ENCODE measurements at places on chromosomes 1 and 21.

- no peak for DNase-seq
Observed at GRCh38 chr1:113675302-113675701, 84.0 kb downstream of the PHTF1 start.

DNA sequence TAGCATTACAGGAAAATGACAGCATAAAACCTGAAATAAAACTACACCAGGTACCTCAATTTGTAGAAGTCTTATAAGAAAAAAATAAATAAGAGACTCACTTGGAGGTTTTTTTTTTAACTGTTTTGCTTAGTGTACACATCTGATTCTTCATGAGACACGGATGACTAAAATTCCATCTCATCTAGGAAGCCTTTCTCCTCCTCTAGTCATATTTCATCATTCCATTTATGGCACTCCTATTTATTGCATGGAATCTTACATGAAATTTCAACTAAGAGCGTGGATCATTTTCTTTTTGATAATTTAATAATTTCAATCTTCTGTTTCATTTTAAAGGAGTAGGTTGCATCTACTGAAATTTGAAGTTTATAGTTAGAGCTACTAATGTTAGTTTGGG is 1.6 kb upstream of the PTGS2 start:
- no peak for DNase-seq

DNA sequence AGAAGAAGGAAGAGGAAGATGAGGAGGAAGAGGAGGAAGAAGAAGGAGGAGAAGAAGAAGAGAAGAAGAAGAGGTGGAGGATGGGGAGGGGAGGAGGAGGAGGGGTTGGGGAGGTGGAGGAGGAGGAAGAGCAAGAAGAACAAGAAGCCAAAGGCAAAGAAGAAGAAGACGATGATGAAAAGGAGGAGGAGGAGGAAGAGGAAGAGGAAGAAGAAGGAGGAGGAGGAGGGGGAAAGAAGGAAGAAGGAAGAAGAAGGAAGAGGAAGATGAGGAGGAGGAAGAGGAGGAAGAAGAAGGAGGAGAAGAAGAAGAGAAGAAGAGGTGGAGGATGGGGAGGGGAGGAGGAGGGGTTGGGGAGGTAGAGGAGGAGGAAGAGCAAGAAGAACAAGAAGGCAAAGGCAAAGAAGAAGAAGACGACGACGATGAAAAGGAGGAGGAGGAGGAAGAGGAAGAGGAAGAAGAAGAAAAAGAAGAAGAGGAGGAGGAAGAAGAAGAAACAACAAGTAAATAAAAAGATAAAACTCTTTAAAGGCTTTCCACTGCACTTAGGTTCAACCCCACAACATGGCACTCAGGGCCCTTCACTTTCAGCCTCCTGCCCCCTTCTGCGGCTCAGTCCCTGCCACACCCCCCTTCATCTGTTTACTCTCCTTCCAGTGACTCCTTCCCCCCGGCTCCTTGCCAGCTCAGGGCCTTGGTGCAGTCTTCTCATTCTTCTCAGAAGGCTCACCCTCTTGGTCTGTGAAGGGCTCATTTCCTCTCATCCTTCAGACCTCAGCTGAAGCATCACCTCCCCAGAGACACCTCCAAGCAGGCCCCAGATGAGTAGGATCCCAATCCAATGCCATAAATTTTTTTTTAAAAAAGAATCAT is 114.0 kb downstream of the KCNN3 start:
- no peak for DNase-seq

DNA sequence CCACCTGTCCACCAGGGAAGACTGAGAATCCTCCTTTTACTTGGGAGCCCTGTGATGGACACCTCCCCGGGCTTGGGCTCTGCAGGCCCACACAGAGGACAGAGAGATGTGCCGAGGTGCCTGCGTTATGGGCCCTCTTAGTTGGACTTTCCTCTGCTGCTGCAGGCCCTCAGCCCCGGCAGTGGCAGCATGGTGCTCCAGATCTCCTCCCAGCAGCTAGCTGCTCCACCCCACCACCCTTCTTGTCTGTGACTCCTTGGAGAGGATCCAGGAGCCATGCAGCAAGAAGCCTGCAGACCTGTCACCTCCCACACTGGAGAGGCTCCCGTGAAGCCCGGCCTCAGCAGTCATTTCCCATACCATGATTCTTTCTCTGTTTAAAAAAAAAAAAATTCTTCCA is 27.4 kb downstream of the PHGDH start:
- DNase-seq = no peak

- DNase-seq = no peak
Observed at GRCh38 chr1:220787069-220787619, 431 bp downstream of the MTARC1 start.

DNA sequence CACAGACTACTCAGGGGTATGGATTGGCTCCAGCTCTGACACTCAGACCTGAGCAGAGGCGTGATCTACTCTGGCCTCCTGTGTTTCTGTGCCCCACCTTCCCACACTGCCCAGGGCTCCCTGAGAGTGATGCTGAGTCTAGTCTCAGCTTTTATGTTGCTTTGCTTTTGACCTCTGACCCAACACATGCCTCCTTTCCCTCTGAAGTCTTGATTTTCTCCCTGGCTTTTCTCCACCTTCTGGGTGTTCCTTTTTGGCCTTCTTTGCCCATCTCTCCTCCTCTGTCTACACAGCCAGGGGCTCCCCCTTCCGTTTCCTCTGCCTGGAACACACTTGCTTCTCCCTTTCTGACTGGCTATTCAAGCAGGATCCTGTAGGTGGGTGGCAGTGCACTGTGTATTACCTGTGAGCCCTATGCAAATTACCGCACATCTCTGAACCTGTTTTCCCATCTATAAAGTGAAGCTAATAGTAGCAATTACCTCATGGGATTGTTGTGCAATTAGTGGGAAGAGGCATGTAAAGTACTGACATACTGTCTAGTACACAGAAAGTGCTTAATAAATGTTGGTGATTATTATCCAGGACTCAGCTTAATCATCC is 13.7 kb upstream of the MEX3A start:
- DNase-seq = no peak

DNA sequence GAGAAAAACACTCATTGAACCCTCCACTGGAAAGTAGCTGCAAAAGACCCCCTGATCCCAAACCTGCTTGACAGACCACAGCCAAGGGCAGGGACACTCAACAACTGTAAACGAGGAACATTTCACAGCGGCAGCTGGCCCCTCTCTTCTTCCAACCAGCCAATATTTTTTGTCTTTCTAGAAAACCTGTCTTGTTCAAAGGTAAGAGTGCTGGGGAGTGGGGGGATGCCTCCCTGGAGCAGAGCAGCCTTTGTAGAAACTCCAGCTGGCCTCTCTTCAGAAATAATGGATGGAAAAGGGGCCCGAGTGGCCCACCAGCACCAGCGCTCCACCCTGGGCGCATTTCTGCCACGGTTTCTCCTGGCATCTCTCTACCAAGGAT is 384.0 kb downstream of the RRAGC start:
- no peak for DNase-seq

- DNase-seq = no peak
Observed at GRCh38 chr1:13900583-13900982, 200.6 kb downstream of the PRDM2 start.

DNA sequence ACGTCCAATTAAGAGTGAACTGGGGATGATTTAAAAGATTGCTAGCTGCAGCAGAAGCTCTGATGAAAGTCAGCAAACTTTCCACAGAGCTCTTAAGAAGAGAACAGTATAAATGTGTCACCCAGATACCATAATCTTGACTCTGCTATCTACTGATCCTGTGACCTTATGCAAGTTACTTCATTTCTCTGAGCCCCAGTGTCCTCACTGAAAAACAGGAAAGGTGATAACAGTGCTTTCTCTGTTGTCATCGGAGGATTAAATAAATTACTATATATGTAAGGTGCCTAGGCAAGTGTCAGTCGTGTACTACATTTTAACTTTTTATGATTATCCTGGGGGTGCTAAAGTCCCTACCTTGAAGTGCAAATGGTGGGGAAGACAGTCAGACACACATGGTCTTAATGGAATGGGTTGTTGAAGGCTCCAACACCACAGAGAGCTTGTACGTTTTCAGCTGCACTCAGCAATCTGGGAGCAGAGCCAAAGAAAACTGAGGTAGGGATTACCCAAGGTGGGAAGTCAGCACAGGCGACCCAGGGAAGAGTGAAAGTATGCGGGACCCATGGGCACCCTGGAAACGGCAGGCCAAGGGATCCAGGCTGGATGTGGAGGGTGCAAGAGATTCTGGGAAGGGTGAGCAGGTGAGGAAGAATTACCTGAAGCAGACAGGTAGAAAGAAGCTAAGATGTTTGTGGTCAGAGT is 82.8 kb downstream of the DTL start:
- no peak for DNase-seq

- DNase-seq = no peak
Observed at GRCh38 chr1:246527402-246528088, 20.5 kb upstream of the SMYD3 start.

DNA sequence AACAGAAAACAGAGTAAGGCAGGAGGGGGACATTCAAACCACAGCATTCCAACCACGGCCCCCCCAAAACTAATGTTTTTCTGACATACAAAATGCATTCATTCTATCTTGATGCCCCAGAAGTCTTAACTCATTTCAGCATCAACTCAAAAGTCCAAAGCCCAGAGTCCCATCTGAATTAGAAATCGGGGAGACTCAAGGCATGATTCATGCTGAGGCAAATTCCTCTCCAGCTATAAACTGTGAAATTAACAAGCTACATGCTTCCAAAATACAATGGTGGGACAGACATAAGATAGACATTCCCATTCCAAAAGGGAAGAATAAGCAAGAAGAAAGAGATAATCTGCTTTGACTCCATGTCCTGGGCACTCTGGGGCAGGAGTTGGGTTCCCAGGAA is 73.9 kb downstream of the KCNJ15 start:
- DNase-seq = no peak

- no peak for DNase-seq
Observed at GRCh38 chr1:44539991-44540730, 134.1 kb downstream of the TMEM53 start.

DNA sequence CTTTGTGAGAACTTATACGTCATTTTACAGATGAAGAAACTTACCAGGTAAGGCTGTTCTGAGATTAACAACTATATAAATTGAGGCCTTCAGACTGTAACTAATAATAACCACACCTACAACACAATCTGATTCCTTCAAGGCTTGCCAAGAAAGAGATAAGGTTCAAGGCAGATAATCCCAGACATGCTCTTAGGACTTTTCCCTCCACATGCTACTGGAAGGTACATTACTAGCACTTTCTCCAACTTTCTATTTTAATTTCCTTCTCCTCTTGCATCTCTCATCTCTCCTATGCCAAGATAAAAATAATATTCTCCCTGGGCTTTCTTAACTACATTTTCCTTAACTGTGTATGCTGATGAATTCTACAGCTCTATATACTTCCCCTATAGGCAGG is 18.9 kb upstream of the NRAS start:
- DNase-seq = no peak

DNA sequence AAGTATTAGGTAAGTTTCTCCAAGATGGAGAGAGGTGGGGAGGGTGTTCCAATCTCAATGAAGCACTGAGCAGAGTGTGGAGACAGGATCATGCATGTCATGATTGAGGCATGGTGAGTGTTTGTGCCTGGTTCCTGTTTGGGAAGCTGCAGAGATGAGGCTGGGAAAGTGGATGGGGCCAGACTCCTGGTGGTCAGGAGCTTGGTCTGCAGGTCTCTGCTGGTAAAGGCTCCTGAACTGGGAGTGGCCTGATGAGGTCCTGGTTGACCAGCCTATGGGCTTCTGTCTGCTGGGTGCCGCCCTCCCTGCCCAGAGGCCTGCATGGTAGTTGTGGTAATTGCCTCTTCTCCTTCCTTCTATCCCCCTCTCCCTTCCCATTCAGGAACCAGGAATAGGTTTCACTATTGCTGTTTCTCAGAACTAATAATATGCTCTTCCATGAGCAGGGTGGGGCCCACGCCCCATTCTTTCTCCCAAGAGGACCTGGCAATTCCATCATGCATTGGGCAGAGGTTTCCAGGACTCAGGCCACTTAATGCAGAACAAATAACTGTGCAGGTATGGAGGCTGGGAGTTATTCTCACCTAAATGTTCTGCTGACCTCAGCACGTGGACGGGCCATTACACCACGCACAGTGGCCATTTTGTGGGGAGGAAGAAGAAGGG is 24.5 kb downstream of the PROK1 start:
- no peak for DNase-seq

- DNase-seq = no peak
Observed at GRCh38 chr1:181148636-181149035, 60.1 kb downstream of the IER5 start.

GRCh38 chr1:152052606-152053005 is 15.8 kb upstream of the S100A11 start:
- no peak for DNase-seq

DNA sequence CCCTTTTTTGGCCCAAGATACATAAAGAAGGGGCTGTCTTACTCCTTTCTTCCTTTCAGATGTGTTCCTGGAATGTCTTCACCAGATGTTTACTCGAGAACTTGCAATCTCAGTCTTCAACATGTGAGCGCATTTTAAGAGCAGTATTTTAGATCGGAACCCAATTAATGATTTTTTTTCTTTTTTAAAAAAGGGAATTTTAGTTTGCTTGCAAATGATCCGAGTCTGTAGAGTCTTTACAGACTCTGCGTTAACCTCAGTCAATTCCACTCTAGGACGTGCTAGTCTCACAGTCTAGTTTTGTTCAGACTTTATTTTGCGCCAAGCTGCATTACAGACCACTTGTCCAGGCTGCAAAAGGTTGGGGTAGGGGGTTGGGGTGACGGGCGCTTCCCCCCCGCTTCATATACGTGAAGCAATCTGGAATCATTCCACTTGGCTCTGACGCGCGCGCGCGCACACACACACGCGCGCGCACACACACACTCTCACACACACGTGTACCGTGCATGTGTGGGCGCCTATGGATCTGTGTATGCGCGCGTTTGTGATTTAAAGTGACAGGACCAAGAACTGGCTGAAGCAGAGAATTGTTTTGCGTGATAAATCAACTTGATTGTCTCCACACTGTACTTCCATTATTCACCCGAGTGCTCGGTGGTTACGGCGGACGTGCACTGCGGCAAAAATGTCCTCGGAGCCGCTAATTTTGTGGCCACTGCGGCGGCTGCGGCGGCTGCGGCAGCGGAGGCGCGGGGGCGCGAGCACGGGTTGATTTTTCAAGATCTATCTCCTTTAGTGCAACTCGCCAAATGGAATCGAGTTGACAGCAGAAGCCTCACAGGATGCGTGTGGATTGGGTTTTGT is 25.6 kb upstream of the NFIA start:
- peak; percentile 79 for DNase-seq

DNA sequence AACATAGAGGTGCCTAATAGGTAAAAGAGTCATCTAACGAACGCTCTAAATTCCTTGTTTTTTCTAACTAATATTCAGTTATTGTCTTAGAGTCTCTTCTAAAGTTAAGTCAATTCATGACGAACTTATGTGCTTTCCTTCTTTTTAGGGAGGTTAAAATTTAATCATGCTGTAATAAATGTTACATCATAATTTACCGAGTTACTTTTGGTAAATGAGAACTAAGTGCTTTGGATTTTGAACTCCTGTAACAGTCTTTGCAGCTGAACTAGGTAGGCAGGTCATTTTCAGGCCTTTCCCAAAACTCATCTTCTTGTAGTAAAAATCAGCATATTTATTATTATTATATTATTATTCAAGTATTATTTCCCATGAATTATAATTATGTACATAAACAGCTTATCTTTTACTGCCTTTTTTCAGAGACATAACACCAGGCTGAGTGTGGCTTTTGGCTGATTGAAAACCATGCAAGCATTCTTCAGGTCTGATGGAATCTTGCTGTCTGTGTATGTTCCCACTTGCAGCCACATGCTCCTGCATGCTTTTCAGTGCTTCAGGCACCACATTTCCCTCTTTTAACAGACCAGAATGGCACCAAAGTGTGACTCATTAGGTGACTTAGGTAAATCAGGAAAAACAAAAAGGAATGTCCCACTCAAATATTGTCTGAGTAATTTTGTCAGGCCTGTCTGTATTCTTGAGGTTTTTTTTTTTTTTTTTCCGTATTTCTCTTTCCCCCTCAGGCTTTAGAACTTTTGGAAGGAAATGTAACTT is 81.0 kb upstream of the CD55 start:
- no peak for DNase-seq

GRCh38 chr1:236509203-236509602 is 14.6 kb upstream of the LGALS8 start:
- no peak for DNase-seq

Data from forelimb muscle (tissue), 1 donor.